Stimulated activated CD8-positive, alpha-beta memory T cell treated with anti-CD3 and anti-CD28 coated beads, Interleukin-7, amount 100 ng/mL, for 4 hours (primary cell): ENCODE measurements at places on chromosomes 5 and 9.

DNA sequence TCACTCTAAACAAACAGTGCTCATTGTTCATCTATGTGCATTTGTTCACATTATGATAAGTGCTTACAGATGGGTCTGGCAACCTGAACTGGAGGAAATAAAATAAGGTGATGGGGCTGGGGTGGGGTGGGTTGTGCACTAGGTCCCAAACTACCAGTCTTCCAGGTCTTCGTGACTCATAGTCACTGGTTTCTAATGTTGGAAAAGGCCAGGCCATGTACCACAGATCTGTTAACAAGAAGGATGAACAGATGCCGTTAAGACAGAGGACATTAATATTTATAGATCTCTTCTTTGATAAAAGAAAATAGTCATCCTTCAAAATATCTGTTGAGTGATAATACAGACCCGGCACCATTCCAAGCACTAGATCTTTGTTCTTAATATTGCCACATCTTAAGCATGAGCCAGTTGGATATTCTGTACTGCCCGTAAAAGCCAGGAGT lies 71.4 kb upstream of the STARD4 start:
- no peak for DNase-seq

DNA sequence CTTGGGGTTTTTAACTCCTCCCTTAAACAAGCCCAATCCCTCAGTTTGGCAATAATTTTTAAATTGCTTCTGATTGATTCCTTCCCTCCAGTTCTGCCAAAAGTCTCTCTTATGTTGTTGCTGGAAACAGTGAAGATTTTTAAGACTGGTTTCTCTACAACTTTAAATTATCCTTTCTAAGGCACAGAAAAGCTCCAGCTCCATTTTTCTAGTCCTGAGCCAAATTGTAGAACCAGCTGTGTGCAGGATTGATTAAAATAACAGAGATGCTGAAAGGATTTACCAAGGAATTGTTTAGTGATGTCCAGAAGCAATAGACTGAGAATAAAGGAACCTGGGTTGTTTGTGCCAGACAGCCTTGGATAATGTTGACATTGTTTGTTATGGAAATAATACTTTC lies 111.3 kb downstream of the NUDT12 start:
- no peak for DNase-seq

DNA sequence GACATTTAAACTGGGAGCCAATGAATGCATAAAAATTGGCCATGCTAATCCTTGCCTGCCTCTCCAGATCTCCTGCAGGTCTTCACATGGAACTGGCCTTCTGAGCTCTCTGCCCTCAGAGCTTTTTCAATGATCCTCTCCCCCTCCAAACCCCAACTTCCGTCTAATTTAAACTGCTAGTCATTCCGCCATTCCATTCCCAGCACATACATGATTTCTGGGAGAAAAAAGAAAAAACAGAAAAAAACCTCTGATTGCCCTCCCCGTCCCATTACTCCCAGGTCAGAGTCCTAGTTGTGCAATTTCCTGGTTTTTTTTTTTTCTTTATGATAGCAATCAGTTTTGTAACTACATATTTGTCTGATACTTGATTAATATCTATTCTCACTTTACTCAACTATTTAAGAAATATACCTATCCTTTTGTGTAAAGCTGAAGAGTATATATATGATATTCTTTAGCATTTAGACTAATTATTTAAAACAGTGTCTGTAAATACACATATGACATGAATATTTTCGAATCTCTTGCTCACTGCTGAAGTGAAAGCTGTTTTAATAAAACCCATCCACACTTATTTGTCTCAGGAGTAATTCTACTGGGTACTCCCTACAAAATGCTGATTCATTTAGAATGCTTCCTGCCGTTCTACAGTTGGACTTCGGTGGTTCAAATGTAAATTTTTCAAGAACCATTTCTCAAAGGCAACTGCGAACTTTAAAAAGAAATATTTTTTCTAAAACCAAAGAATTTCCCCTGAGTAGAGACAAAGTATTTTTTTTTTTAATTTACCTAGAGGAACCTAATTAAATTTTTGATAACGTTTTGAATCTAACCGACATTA lies 1.6 kb downstream of the HINT1 start:
- no peak for DNase-seq

DNA sequence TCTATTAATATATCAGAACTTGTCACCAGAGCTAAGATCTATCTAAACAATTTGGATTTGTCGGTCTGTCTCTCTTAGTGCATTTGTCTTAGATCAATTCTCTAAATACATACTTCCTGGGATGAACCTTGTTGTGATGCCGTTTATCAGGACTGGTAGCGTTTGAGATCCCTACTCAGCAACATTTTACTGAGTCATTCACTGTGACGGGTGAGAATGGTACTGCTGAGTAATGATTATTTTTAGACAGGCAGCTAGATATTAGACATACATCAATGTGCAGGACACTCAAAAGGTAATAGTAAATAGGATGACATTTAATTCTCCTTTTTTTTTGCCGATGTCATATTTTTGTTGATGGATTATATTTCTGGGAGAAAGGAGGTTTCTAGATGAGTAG lies 209.0 kb downstream of the CSNK1G3 start:
- DNase-seq: no peak

- DNase-seq: no peak
These were observed 1.9 kb downstream of the PCA3 start for GRCh38 chr9:76766126-76766525.

- DNase-seq: no peak
These were observed 236.5 kb upstream of the HAPLN1 start for GRCh38 chr5:83957188-83957587.

- DNase-seq: no peak
These were observed 154.8 kb downstream of the GABRB2 start for GRCh38 chr5:161391724-161392123.

DNA sequence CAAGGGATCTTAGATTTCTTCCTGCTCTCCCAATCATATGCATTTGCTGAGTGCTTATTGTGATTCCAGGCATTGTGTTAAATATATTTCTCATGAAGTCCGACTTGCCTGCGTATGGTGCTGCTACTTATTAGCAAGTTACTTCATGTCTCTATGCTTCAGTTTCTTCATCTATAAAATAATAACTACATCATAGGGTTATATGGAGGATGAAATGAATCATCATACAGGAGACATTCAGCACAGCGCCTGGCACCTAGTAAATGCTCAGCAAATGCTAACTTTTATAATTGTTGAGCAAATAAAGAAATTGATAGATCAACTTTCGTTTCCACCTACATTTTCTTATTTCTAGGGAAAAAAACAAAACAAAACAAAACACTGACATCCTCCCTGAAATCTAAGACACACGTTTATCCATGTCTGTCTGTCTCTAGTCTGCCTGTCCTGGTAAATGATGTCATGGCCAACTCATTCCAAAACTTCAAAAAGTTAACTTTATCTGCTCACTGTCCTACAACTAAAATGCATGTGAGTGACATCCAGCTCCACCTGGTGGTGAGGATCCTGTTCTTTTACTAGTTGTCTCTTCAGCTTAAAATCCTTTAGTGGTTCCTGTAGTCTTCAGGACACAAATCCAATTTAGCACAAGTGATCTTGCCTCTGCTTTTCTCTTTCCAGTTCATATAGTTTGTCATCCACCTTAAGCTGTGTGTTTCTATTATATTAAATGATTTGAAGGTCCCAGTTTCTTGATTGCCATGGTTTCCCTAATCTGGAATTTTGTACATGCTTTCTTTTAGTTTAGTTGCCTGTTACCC lies 27.7 kb downstream of the PPP3R2 start:
- DNase-seq: no peak

DNA sequence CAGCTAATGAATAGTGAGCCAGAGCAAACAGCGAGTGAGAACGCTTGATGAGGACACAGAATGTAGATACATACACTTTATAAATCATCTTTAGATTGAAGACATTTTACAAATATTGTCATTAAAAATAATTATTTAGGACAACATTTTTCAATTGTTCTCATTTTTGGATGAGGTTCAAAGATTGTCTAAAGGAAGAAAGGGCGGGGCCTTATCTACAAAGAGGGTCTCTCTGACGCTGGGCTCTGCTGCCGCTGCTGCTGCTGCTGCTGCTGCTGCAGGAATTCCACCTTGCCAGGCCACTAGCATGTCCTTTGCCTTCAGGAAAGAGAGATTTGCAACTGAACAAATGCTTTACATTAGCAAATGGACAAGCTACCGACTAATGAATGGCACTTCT lies 220.7 kb upstream of the TMEM161B start:
- DNase-seq: no peak

- no peak for DNase-seq
These were observed 3.6 kb downstream of the CACFD1 start for GRCh38 chr9:133463234-133463863.

- no peak for DNase-seq
These were observed 123.7 kb downstream of the C9orf50 start for GRCh38 chr9:129497005-129497812.

DNA sequence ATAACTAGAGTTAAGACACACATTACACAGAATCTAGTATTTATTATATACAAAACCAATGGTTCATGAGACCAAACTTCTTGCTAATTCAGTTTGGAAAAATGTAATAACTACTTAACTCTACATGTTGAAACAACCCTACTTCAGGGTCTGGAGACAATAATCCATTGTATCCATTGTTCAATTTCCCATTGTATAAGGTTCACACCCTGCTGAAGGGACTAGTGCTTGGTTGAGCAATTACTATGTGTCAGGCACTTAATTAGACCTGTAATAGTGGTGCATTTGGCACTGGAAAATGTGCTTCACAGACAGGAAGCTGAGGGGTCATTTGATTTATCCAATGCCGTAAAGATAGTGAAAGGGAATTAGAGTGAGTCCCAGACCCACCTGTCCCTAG lies 114.3 kb upstream of the PAPPA start:
- DNase-seq: no peak

DNA sequence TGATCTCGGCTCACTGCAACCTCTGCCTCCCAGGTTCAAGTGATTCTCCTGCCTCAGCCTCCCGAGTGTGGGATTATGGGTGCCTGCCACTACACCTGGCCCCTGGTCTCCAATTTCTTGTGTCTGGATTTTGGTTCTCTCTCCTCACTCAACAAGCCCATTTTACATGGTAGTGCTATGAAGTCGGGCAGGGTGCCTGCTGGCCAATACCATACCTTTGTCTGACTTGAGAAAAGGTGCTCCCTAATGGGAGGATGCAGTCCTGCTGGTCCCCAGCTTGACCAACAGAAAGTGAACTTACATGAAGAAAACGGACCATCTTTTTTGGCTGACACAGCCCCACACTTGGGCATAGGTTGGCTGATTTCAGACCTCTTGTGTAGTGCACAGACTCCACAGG lies 21.6 kb upstream of the PTGS1 start:
- DNase-seq: no peak
